ENCODE measurements at places on chromosomes 3 and 15. TPM values are rescaled to one million over a fixed set of nuclear protein-coding genes. Genes with fewer than 3 reads are reported as not detected.

SERINC4 gene
- total RNA-seq: 0.36 TPM

CCR2 gene
- 0.48 TPM for total RNA-seq

CPN2 gene
- not detected for total RNA-seq

SHF gene
- 1.6 TPM for total RNA-seq

CHRNA3 gene
- 0.20 TPM for total RNA-seq

GPR15 gene
- 0.32 TPM for total RNA-seq

NANOGP8 gene
- 0.44 TPM for total RNA-seq

GOLGA6D gene
- not detected for total RNA-seq

DAPK2 gene
- total RNA-seq: 9.6 TPM

FAM219B gene
- total RNA-seq: 62.5 TPM

MON1A gene
- 8.5 TPM for total RNA-seq

CALML4 gene
- 2.9 TPM for total RNA-seq

C3orf85 gene
- not detected for total RNA-seq

MRPL3 gene
- 65.6 TPM for total RNA-seq

GLDN gene
- total RNA-seq: 0.56 TPM

ATP13A5 gene
- 0.12 TPM for total RNA-seq

MEIS2 gene
- 10.3 TPM for total RNA-seq
